ENCODE measurements at places on chromosomes 12 and 14.

GRCh38 chr12:88471331-88472045 lies 108.8 kb downstream of the KITLG start:
- DNase-seq = no peak

- no peak for DNase-seq
Measured at GRCh38 chr14:23869078-23869719, 84.4 kb upstream of the DHRS4 start.

DNA sequence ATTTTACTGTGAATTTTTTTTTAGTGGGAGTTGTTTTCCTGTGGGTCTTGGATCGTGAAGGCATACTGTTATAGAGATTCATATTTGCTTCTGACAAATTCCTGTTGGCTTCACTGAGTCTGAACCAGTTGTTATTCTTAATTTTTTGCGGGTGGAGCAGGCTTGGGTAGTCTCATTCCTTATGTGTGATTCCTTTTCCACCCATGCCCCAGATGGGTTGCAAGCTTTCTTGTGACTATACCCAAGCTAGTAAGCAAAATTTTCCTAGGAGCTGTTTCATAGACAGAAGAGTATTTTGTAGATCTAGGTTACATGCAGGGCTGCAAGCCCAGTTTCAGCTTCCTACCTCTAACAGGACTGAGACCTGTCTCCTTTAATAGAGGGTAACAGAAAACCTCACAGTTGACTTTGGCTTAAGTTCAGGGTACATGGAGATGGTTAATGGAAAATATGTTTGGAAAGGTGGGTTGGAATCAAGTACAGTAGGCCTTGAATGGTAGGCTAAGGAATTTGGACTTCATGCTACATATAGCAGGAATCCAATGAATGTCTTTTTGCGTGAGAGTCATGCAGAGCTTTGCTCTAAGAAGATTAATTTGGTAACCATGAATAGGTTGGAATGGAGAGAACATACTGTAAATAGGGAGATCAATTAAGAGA lies 29.0 kb downstream of the TRMT5 start:
- DNase-seq = no peak

DNA sequence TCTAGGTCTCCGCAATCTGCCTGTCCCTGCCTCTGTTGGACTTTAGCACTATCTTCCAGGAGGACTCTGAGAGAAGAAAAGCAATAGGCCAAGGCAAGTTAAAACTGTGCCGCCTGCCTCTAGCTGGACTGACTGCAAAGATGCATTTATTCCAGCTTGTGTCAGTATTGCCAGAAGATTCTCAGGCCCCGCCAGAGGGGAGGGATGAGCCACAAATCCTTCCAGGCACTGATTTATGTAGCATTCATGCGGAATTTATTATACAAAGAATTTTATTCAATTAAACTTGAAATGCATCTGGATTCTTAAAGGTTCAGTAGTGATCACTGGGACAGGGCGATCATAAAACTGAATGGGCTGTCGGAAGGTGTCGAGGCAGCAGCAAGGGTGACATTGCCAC lies 19.8 kb downstream of the MMAB start:
- DNase-seq = no peak

DNA sequence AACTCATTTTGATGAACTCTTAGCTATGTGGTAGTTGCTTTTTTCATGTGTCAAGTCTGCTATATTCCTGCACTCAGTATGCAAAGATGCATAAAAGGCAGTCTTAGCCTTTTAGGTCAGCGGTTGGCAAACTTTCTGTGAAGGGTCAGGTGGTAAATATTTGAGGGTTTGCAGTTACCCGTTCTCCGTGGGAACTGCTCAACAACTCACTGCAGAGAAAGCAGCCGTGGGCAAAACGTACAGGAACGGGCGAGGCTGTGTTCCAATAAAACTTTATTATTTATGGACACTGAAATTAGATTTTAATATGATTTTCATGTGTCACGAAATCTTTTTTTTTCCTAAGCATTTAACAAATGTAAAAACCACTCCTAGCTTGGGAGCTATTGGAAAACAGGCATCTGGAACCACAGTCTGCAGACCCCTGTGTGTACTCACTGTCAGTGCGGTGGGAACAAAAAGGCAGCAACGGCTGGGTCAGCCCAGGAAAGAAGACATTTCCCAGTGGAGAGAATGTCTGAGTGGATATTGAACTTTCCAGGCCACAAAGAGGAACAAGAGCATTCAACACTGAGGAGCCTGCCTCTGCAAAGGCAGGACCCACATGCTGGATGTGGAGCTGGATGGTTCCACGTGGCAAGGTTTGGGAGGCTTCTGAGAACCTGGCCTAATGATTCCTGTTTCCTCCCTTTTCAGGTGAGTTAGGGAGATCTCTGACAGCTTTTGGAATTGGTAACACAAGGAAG lies 3.5 kb upstream of the ACACB start:
- no peak for DNase-seq

- DNase-seq = no peak
Measured at GRCh38 chr14:95956601-95957460, 80.2 kb downstream of the TUNAR start.

DNA sequence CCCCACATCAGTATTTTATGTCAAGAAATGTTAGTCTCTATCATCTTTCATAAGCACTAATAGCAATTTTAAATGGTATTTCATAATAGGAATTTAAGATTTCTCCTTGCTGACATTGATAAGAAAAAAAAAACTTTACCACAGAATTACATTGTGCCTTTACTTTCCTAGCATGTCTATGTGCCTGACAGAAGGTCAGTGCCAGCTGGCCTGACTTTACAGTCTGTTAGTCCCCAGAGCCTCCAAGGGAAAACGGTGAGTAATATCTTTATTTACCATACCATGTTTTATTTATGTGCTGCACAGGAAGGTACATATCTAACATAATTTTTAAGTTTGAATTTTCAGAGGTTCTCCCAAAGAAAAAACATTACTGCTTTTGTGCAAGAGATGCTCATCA lies 152.0 kb upstream of the AEBP2 start:
- no peak for DNase-seq

DNA sequence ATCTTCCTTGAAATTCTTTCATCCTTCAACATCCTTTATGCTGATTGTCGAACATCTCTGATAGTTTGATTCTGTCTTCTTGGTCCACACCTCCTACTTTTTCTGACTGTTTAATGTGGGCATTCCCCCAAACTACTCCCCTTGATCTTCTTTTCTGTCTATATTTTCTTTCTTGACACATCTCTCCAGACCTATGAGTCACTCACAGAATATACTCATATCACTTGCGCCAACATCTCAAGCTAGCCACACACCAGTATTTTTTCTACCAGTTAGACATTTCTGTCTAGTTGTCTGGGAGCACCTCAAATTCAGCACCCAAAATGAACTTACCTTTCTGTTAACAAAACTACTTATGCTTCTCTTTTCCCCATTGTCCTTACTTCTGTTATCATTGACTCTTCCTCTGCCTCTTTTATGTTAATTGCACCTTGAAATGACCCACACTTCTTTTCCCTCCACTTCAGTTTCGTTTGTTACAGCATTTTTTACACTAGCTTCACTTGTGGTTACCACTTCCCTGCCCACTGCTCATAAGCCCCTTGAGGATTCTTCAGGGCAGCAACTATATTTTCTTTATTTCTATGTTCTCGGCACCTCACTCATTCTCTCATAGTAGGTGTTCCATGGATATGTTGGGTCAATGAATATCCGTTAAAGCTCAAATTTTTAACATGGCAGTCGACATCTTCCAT lies 33.5 kb downstream of the TSHR start:
- no peak for DNase-seq

GRCh38 chr14:64838656-64839055 lies 41.1 kb downstream of the SPTB start:
- no peak for DNase-seq

- no peak for DNase-seq
Measured at GRCh38 chr12:43728117-43728516, 30.5 kb downstream of the PUS7L start.

GRCh38 chr12:130947028-130947613 lies 6.6 kb upstream of the ADGRD1 start:
- no peak for DNase-seq

- no peak for DNase-seq
Measured at GRCh38 chr12:43208221-43208620, 343.8 kb downstream of the ADAMTS20 start.

DNA sequence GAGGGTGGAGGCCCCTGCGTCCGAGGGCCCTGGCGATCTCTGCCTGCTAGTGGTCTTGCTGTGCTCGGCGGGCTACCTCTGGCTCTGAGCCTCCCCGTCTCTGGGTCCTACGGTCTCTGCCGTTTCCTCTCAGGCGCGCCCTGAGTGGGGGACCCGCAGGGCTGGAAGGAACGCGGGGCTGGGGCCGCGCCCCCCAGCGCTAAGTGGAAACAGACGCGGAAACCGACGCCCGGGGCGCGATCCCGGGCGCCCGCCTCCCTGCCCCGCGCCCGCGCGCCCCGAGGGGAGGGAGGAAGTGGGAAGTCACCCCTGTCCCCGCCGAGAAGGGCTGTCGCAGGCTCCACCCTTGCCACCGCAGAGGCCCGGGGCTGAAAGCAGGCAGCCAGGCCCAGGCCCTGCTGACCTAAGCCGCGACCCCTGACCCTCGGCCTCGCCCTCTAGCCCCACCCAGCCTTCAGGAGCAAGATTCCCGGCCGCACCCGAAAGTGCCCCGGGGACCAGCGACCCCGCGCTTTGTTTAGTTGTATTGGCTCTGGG lies 831 bp downstream of the CRIP1 start:
- no peak for DNase-seq

- no peak for DNase-seq
Measured at GRCh38 chr12:95291501-95291900, 73.9 kb downstream of the VEZT start.

DNA sequence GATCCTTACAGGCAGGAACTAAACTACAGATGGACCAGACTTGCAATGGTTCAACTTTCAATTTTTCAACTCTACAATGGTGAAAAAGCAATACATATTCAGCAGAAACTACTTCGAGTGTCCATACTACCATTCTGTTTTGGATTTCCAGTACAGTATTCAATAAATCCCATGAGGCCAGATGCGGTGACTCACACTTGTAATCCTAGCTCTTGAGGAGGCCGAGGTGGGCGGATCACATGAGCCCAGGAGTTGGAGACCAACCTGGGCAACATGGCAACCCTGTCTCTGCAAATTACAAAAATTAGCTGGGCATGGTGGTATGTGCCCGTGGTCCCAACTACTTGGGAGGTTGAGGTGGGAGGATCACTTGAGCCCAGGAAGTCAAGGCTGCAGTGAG lies 336.1 kb downstream of the MED13L start:
- no peak for DNase-seq

DNA sequence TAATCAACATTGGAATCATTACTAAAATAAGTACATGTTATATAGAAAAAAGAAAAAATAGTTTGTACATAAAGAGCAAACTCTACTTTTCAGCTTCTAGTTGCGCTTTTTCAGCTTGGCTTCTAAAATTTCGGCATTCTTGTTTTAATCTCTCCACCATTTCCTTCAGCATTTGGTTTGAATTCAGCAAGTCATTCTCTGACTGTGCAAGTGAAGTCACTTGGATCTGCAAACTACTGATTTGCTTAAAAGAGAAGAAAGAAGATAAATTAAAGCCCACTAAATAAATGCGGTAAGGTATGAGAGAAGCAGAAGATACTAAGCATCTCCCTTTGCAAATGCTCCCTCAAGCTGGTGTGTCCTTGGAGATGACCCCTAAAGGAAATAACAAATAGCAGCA lies 126.3 kb downstream of the CEP83 start:
- DNase-seq = no peak

DNA sequence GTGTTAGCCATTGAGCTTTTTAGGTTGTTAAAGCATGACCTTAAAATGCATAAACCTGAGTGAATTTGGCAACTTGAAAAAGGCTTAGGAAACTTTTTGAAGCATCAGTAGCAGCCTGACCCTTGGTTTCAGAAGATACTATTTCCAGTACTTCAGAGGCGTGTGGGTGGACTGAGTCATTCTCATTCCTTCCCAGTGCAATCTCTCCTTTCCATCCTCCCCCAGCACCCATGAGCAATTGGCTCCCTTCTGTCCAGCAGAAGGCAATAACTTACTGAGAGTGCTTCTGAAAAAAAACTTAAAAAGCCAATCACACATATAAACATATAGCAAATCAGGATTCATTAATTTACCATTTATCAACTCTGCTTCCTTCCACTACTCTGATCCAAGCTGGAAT lies 299.3 kb upstream of the STXBP6 start:
- no peak for DNase-seq

GRCh38 chr12:82326905-82327503 lies 31.2 kb downstream of the CCDC59 start:
- DNase-seq = no peak

- no peak for DNase-seq
Measured at GRCh38 chr12:72535212-72535990, 263.2 kb downstream of the TRHDE start.

GRCh38 chr12:68237619-68238018 lies 12.0 kb upstream of the IL26 start:
- no peak for DNase-seq

DNA sequence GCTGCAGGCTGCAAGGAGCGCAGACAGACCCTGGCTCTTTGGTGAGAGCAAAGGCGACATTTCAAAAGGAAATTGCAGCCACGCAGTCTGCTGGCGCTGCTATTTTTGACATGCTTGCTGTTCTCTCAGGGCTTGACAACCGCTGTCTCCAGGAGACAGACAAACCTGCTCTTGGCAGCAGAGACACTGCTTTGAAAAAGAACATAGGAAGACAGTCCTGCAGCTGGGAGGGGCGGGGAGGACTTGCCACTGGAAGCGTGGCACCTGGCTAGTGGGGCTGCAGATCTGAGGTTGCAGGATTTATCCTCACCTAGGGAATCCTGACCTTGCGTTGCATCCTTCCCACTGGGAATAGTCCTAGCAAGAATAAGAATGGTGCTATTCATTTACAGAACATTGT lies 91.8 kb upstream of the KCNA1 start:
- no peak for DNase-seq

DNA sequence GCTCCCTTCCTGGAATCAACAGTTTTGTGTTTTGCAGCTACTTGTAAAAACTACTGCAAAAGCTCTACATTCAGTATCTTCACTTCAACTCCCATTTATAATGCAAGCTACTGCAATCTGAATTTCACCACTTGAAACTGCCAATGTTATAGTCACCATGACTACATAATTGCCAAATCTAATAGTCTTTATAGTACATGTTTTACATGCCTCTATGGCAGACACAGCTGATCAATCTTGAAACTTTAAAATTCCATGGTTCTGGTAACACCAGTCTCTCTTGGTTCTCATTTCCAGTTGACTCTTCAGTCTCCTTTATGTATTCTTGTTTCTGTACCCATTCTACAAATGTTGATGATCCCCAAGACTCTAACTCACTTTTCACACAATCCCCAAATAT lies 185.9 kb downstream of the MED13L start:
- DNase-seq = no peak

- no peak for DNase-seq
Measured at GRCh38 chr14:72557671-72558070, 336.2 kb downstream of the DPF3 start.

Measured in stimulated activated CD8-positive, alpha-beta memory T cell treated with anti-CD3 and anti-CD28 coated beads, Interleukin-7, amount 100 ng/mL, for 1 hour (primary cell).